ENCODE measurements at places on chromosomes 6 and 20.

GRCh38 chr6:2168480-2168879 is 76.9 kb downstream of the GMDS start:
- no peak for DNase-seq

DNA sequence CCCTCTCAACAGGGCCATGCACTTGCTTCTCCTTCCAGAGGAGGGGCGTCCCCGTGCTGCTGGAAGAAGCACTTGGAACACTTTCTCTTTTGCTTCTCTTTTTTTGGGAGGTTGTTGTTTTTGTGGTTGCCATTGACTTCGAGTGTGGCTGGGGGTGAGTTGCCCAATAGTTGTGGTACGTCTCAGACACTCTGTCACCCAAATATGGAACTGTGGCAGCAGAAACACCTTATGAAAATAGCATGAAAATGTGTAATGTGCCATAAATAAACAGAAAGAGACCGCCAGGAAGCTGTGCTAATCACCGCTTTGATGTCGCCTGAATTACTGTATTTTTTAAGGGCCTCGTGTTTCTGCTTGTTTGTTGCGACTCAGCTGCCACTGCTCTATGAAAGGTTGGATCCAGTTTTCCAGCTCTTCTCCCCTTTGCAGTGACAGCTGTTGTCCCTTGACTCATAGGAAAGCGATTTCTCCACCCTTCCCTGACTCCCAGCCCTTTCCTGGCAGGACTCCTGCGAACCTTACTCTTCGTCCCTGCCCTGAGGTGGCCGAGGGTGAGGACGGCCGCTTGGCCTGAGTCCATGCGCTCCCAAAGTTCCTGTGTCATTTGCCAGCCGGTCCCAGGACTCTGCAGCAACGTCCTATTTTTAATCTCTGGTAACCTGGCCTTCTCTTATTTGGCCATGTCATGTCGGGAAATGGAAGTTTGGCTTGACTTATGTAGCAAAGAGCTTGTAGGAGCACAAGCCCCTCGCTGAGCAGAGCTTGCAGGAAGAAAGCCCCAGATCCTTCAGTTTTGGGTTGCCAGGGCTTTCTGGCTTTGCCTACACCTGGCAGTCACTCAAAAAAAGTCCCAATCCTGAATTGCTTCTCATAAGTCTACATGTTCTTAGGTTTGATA is 694.6 kb downstream of the QKI start:
- no peak for DNase-seq

- DNase-seq = no peak
Observed at GRCh38 chr20:62063315-62063980, 2.2 kb downstream of the TAF4 start.

DNA sequence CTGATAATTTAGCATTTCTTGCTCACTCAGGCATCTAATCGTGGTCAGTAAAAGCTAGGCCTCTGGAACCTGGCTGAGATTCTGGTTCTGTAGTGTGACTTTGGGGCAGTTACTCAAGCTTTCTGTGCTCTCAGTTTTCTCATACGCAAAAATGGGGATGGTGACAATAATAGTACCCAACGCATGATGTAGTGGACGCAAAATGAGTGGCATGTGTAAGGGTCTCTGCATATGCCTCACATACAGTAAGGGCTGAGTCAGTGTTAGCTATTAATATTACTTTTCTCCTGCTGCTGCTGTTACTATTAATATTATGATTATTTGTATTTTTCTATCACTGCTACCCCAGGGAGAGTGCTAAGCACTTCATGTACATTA is 686 bp downstream of the GINS1 start:
- no peak for DNase-seq

DNA sequence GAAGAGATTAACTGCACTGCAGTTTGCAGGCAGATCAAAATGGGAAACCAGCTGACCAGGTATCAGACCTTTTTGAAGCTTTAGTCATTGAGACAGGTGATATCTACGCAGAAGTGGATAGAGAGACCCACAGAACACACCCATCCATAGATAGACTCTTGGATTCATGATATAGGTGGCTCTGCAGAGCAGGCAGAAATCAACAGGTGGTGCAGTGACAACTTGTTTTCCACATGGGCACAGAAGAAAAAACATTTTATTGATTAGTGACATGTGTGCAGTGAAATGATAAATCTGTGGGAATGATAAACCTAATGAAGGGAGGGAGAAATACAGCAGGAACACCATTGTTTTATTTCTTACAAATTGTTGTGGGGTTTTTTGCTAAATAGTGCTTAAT is 45.2 kb downstream of the NUDT3 start:
- DNase-seq = no peak

GRCh38 chr6:42140756-42141602 is 1.4 kb downstream of the C6orf132 start:
- no peak for DNase-seq

GRCh38 chr6:164928057-164928727 is 381.2 kb downstream of the C6orf118 start:
- DNase-seq = no peak

DNA sequence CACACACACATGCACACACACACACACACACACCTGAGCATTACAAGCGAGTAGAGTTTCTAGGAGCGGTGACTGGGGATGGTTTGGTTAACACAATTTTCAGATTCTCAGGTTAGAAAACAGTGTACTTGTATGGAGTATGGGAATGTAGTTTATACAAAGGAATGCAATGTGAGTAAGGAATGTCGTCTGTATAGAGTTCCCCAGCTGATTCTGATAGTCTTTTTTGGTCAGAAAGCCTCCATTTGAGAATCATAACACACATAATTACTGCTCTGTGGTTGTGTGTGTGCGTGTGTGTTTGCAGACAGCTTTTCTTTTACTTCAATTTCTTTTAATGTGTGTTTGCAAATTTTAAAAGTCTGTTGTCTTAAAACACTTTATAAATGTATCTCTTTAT is 93.2 kb downstream of the MYO6 start:
- DNase-seq = no peak

DNA sequence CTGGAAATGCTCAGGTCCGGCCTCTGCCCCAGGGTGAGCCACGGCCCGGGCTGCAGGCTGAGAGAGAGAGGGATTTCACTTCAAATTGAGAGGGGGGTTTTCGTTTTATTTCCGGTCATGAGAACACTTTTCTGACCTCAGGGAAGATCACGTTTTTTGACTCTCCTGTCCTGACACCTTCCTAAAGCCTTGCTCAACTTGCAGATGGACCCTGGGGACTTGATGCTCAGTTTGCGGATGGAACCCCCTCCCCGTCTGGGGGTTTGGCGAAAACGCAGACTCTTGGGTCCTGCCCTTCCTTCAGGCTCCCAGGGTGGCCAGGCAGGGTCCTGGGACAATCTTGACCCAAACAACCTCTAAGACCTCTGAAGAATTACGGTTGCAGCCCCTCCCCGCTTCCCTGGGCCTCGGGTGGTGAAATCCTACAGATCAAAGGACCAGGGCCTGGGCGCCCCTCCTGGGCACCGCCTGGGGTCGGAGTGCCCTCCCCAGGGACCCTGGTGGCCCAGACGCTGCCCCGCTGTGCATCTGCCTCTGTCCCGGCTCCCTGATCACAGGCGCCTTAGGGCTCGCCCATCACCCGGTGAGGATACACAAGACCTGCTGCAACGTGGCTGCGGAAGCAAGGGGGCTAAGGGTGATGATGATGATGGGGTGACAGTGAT is 148.2 kb downstream of the ERMARD start:
- no peak for DNase-seq

- DNase-seq = no peak
Observed at GRCh38 chr20:10065154-10065833, 30.5 kb downstream of the ANKEF1 start.

Measured in activated naive CD4-positive, alpha-beta T cell (primary cell).